Muscle of leg (tissue), 16 donors: ENCODE measurements at places on chromosomes 12 and 14.

- no peak for DNase-seq
Measured at GRCh38 chr12:106141452-106141851, 2.7 kb upstream of the NUAK1 start.

- peak; percentile 96 for DNase-seq
Measured at GRCh38 chr14:22332686-22333421, 256.2 kb downstream of the DAD1 start.

- DNase-seq = no peak
Measured at GRCh38 chr12:130186651-130187268, 24.5 kb downstream of the FZD10 start.

DNA sequence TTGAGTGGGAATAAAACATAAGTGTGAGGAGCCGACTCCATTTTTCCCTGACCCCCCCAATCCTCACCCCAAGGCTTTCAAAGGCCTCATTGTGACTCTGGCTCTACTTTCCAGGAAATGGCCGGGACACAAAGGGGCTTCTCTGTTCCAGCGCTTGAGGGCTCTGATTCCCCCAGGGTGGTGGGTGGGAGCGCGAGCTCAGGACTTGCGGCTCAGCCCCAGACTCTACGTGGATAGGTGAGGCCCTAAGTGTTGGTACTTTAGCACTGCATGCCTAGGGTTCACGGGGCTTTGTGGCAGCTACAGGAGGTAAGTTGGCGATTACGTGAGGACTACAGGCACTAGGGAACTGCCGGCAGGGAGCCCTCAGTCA, 553 bp downstream of the CNPY2 start:
- DNase-seq = peak; percentile 35

DNA sequence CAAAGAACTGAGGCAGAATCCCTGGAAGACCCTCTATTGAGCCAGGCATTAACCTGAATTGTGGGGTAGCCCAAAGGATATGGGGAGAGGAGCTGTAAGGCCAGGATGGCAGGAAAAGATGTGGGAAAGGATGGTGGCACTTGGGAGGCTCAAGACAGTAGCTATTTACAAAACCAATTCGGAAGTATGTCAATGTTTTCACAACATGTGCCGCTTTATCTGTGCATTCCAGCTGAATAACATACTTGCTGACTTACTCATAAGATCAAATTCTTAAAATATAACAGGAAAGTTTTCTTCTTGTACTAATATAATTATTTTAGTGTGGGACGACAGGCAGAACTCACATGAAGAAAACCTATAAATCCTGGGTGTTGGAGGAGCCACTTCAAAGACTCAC, 10.6 kb downstream of the BBS10 start:
- DNase-seq = no peak

DNA sequence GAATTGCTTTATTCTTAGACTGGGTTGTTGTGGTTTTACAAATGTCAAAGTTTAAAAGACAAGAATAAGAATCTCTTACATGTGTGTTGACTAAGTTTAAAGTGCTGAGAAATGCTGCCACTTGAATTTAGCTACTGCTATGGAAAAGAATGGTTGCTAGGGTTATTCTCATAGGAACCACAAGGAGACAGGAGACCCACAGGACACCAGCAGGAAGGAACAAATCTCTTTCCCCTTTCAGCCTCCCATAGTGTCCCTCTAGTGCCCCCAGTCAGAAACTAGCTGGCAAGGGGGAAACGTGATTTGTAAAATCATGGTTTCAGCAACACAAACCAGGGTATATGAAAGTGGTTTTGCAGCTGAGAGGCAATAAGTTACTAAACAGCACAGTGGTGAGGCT, 102.7 kb downstream of the ST8SIA1 start:
- no peak for DNase-seq

GRCh38 chr14:32384464-32384863, 55.4 kb downstream of the AKAP6 start:
- no peak for DNase-seq

GRCh38 chr12:80162177-80162576, 62.8 kb downstream of the OTOGL start:
- no peak for DNase-seq

DNA sequence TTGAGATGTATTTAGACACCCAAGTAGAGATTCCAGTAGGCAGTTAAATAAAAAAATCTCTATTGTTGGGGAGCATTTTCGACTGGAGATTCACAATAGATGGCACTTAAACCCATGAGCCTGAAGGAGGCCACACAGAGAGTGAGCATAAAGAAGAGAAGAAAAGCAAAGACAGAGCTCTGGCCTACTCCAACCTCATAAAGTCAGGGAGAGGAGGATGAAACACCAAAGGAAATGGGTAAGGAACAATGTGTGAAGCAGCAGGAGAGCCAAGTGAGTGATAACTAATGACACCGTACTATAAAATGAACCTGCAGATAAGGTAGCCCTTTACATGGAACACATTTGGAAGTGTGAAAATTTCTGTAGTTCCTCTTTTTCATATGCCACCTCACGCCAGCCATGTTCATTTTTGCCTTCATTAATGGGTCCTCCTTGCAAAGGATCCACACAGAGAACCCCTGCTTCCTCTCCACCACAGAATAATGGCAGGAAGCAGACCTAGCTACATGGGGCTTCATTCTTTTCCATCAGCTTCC, 150.0 kb upstream of the SYT10 start:
- no peak for DNase-seq

DNA sequence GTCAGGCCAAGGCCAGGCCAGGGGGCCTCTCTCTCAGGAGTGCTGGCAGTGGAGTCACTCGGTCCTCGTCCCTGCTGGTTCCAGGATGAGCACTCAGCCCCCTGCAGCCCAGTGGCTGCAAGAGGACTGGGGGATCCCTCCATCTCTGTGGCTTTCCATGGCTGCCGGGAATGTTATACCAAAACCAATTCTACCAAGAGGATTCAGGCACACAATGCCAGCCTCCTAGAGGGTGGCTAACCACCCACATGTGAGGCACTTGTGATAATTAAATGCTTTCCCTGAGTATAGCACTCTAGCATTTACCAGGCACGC, 21.9 kb downstream of the ASB2 start:
- no peak for DNase-seq

DNA sequence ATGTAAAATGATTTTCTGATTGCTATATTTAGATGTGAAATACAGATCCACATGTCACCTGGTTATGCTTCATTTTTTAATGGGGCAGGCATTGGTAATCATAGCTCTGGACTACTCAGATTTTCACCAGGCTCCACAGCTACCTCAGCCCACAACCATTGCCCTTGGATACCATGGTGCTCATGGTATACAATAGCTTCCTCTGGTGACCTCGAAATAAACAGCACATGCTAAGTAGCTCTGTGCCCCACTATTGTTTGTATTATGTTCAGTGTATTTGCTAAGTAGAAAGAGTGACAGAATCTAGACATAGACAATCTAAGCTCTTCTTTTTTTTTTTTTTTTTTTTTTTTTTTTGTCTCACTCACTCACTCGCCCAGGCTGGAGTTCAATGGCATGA, 274.4 kb upstream of the USP15 start:
- no peak for DNase-seq

- DNase-seq = no peak
Measured at GRCh38 chr14:77613201-77613600, 3.2 kb downstream of the SPTLC2 start.

- no peak for DNase-seq
Measured at GRCh38 chr14:104224506-104225277, 86.3 kb downstream of the KIF26A start.

DNA sequence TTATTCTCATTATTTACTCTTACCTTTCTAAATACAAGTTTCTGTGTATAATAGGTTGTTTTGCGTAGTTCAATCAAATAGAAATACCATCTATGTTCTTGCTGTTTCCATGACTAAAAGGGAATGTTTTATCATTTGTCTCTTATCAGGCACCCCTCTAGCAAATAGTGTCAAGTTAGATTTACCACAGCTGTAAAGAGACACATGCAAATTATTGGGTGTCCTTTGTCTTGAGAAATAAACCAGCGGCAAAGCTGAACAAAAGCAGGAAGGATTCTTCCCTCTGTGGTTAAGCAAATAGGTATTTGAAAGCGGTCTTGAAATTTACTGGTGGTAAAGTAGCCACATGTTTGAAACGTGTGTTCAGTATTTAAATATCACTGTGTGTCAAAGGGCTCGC, 405.9 kb downstream of the TMTC2 start:
- DNase-seq = no peak

DNA sequence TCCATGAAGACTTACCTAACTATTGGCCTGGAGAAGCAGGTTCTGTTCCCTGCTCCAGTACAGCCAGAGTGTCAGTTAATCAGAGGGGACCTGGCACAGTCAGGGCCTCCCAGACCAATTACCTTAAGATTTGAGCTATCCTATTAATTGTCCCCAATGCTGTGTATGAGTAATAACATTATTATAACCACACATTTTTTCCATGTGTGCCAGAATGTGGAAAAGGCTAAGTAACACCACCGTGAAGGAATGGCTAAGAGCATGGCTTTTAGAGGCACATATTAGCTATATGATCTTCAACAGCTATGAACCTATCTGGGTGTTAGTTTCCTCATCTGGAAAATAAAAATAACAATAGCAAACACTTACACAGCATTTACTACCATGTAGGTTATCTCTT, 111.1 kb upstream of the RAP1B start:
- no peak for DNase-seq

DNA sequence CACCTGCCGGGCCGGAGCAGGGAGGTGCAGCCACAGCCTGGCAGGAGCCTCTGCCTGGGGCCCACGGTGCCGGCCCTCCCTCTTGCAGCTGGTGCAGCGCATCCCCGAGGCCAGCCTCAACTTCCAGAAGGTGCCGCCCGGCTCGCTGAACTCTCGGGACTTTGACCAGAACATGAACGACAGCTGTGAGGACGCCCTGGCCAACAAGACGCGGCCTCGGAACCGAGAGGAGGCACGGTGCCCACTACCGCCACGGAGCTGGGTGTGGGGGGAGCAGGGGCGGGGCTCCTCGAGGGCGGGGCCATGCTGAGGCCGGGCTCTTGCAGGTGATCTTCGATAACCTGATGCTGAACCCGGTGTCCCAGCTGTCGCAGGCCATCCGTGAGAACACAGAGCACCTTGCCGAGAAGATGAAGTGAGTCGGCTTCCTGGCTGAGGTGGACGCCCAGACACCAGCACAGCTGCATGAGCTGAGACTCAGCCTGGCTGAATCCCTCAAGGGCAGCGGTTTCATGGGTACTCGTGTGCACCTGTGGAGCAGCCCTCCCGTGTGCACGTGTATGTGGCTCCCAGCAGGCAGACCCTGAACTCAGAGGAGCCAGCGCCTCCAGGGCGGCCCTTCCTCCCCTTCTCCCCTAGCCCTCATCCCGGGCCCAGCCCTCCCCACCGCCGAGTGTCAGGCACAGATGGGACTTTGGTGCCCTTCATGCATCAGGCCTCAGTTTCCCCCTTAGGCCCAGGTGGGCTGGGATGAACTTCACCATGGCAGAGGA, 28.6 kb downstream of the CEP170B start:
- DNase-seq = peak; percentile 6

- DNase-seq = peak; percentile 22
Measured at GRCh38 chr12:56941299-56942017, 7.2 kb upstream of the SDR9C7 start.

- DNase-seq = no peak
Measured at GRCh38 chr14:30855345-30856037, 18.9 kb upstream of the COCH start.

DNA sequence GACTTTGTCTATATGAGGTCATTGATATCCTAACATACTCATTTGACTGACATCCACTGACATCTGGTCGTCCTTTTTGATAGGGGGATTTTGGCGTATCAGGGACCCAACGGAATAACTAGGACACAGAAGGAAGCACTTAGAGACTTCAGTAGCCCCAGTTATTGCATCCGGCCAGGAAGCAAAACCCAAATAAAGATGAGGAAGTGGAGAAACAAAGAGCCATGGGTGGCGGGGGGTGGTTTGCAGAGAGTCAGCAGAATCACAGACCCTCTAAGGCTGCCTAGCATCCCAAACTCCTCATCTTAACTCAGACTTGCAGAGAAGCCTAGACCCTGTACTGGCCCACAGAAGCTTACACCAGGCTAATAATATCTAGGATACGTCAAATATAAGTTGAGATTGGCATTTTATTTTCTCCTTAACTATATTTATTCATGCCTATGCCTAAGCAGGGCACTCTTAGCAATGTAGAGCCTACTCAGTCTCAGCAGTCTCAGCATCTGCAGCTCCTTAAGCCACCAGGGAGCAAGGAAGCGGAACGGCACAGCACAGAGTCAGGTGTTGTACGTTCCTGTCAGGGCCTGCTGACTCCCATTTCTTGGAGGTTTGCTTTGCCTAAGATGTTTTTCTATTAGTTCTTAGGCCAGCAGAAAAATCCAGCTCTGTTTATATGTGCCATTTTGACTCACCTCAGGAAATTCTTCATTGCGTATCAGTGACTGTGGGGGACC, 45.1 kb downstream of the KCNA1 start:
- DNase-seq = peak; percentile 15

DNA sequence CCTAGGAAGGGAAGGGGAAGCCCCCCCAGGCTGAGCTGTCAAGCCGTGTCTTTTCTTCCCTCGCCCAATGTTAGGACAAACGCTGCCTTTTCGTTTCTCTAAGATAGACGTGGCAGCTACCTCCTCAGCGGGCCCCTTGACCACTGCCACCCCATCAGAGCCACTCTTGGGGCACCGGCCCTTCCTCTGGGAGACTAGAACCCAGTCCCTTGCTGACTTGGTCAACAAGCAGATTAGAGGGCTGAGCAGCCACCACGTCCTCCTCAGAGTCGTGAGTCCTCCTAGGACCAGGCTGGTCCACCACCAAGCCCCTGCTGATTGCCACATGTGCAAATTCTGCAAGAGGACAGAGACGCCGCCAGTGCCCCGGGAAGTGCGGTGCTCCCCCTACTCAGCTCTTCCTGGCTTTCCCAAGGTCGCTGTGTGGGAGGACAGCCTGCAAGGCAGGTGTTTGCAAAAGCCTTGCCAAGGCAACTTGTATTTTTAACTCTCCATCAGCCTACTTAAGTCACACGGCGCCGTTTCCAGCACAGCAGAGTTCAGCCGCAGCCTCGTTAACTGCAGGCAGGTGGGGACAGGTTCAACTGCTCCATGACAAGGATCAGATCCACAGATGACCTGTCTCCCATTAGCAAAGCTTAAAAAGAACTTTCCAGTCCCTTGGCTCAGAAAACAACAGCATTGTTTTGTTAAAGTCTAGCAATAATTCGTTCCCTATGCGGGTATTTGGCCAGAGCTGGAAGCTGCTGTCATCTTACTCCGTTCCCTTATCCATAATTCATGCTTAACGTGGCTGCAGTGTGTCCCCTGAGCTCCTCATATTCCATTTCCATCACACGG, 65.6 kb downstream of the TESC start:
- peak; percentile 68 for DNase-seq

DNA sequence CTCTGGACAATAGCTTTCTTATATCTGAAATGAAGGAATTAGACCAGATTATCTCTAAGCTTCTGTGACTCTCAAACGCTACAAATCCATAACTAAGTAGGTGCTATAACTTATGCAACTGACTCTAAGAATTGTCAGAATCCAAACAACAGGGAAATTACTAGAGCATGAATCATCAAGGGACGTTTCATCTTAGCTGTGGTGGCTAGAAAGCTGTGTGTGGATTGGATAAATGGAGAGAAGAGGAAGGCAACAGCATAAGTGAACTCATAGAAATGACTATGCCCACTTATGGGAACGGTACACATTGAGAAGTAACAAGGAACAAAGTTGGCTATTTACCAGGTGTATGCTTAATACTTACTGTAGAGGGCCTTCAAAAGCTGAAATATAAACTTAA, 96.0 kb upstream of the NEDD1 start:
- DNase-seq = no peak

GRCh38 chr14:22112004-22112403, 438.4 kb upstream of the OR4E1 start:
- no peak for DNase-seq

GRCh38 chr12:39429809-39430208, 13.1 kb downstream of the KIF21A start:
- no peak for DNase-seq
